ENCODE measurements at places on chromosomes 11 and 22.

GRCh38 chr22:26849575-26849974, 192.2 kb downstream of the MIAT start:
- no peak for DNase-seq

DNA sequence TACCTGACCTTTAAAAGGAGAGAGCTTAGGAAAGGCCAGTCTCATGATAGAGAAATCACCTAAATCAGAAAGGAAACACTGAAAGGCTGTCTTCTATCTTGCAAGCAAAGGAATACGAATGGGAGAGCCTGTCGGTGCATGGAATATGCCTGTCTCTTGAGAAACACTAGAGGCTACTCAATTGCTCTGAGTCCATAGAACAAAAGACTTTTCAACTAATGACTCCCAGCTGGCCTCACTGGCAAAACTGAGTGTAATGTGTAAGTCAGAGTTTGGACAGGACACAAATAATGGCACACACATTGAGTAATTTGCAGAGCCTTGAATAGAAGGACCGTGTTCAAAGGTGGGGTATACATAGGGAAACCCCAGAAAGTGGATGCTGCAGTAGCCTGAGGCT, 171.0 kb upstream of the ARHGAP20 start:
- no peak for DNase-seq

GRCh38 chr22:49772692-49773091, 55.0 kb downstream of the BRD1 start:
- no peak for DNase-seq

DNA sequence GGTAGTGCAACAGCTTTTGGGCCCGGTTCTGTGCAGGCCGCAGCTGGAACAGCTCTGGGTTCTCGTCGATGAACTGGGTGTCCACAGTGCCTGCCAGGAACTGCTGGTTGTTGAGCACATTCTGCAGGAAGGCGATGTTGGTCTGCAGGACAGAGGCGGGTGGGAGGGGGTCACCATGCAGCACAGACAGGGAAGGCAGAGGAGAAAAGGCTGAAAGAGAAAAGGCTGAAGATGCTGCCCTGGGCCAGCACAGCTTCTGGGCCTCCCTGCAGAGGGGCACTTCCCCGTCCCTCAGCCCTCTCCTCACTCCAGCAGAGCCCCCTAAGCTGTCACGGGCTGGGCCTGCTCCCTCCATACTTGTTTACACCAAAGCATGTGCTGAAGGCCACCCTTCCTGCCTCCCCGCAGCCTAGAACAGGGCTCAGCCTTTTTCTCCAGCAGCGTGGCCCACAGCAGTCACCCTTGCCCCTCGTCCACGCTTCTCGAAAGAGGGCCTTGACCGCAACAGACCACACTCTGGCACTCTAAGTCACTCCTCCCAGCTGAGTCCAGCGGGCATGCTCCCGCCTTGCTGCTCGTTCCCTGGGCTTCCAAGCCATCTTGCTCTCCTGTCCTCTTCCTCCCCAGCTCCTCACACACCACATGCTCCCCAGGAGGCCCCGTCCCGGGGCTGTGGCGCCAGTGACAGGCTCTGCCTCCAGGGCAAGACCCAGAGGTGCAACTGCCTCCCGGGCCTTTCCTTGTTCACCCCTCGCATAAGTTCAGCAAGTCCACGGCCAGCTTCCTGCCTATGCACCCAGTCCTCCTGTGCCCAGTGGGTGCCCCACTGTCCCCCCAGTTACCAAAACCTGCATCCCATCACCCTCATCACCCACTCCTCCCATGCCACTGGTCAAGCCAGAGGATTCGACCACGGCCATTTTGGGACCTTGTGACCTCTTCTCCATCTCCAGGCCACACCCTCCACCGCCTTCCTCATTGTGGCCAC, 3.3 kb upstream of the LRFN4 start:
- no peak for DNase-seq

DNA sequence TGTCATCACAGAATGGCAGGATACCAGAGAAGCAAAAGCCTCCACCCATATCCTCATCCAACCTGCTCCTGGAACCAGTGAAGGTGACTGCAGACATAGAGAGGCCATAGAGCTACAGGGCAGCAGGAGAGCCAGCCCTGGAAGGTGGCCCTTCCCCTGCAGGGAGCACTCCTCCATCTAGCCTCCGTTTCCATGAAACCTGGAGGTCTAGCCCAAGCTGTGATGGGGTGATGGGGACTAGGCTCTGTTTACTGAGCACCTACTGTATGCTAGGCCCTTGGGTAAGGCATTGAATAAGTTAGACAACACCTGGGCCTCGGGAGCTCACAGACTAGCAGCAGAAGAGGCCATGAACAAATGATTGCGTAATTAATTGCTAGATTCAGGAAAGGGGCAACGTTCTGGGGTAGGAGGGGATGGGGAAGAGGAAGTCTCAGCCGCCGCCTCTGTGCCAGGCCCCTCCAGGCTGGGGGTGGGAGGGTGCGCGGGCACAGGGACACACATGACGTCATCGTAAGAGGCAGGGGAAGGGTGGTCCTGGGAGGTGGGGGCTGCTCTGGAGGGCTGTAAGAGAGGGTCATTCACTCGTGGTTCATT, 784 bp upstream of the SYNGR1 start:
- DNase-seq = no peak

DNA sequence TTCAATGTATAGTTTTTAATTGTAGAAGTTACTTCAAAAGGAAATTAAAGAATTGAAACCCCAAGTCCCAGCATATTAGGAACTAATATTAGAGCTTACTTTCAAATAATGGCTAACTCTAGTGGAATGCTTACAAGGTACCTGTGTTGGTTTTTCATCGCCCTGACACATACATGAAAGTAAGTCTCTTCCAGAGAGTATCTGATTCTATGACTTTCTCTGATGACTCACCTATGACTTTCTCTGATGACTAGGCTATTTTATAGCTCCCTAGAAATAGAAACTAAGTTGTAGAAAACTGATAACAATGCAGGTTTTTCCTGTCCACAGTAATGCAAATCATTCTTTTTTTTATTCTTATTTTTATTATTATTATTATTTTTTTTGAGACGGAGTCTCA, 33.6 kb upstream of the MMP7 start:
- DNase-seq = no peak

- DNase-seq = no peak
These were observed 3.9 kb upstream of the VSIG10L2 start for GRCh38 chr11:125941619-125942611.

DNA sequence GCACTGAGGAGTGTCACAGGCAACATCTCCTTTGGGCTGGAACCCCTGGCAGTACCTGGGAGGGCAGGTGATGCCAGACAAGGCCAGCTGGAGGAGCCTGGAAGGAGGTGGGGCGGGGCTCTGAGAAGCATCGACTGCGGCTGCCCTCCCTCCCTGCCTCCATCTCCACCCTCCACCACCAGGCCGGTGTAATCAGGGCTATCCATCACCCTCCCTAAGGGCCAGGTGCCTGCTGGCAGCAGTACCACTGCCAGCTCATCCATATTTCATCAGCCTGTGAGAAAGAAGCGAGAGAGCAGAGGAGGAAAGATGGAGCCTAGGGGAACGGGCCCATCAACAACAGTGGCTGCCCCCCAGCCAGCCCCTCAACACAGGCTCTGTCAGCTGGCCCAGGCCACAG, 51.4 kb upstream of the RASD2 start:
- no peak for DNase-seq

DNA sequence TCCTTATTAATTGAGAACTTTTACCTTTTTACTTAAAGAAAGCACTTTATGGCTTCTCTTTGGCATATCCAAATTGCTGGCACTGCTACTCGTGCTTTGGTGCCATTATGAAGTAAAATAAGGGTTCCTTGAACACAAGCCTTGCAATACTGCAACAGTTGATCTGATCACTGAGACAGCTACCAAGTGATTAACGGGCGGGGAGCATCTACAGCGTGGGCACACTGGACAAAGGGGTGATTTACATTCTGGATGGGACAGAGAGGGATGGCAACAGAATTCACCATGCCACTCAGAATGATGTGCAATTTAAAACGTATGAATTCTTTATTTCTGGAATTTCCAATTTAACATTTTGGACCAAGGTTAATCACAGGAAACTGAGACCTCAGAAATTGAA, 7.7 kb downstream of the CHRDL2 start:
- DNase-seq = no peak

- no peak for DNase-seq
These were observed 32.7 kb downstream of the ARHGAP42 start for GRCh38 chr11:100719809-100720221.

- peak; percentile 45 for DNase-seq
These were observed 2.8 kb downstream of the IL17RA start for GRCh38 chr22:17087498-17088131.

DNA sequence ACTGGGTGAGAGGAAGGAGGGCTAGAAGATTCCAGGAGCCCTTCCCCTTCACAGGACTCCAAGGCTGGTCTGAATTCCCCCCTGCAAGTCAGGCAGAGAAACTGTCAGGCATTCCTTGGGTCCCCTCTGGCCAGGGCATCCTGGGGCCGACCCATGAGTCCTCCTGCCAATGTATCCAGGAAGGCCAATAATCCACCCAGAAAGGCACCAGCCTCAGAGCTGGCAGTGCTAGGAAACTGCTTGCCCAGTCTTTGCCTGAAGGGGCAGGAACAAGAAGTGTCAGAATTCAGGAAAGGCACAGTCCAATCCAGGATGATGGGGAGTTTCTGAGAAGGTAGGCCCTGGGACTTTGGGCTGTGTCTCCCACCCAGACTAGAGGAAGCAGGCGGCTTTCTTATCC, 41.0 kb downstream of the BUD13 start:
- DNase-seq = no peak

DNA sequence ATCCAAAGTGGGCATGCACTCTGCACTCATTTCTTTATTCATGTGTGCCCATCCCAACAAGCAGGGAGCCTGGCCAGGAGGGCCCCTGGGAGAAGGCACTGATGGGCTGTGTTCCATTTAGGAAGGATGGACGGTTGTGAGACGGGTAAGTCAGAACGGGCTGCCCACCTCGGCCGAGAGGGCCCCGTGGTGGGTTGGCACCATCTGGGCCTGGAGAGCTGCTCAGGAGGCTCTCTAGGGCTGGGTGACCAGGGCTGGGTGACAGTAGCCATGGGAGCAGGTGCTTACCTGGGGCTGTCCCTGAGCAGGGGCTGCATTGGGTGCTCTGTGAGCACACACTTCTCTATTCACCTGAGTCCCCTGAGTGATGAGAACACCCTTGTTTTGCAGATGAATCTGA, 129.3 kb upstream of the B3GAT1 start:
- no peak for DNase-seq

DNA sequence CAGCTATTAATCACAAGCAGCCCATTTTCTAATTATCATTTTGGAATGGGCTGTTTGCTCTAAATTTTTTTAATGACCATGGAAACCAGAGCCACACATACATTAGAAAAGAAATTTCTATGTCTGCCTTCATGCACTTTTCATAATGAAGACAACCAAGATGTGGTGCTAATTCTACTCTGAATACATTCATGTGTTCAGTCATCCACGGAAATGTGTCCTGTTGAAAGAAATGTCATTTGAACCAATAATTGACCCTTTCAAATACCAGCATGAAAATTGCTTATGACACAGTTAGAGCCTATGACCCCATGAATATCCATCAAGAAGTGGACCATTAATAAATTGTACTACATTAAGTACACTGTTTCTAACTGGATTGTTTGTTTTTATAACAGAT, 99.7 kb upstream of the KCNA4 start:
- DNase-seq = no peak

DNA sequence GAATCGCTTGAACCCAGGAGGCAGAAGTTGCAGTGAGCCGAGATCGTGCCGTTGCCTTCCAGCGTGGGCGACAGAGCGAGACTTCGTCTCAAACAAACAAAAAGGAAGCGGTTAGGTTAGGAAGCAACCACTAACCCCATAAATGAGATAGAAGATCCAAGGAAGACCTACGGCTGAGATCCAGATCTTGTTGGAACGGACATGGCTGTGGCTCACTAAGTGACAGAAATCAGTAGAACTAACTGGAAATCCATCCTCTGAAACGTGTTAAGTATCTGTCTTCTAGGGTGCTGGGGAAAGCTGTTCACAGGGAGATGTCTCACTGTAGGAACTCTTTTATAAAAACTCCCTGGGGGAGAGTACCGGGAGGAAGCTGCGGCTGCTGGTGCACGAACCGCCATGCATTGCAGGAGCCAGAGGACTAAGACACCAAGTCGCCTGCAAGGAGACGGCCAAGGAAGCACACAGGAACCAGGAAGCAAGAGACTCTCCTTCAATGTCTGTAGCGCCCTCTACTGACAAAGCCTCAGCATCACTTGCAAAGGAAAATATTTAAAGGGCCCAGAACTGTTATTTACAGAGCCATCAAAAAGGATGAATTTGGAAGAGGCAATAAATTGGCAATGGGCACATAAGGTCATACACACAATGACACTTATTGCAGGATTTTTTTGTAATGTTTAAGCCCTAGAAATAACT, 16.9 kb upstream of the SPTY2D1 start:
- no peak for DNase-seq

GRCh38 chr11:112780351-112781087, 180.7 kb upstream of the NCAM1 start:
- no peak for DNase-seq

GRCh38 chr11:20616920-20617319, 17.5 kb downstream of the SLC6A5 start:
- no peak for DNase-seq

DNA sequence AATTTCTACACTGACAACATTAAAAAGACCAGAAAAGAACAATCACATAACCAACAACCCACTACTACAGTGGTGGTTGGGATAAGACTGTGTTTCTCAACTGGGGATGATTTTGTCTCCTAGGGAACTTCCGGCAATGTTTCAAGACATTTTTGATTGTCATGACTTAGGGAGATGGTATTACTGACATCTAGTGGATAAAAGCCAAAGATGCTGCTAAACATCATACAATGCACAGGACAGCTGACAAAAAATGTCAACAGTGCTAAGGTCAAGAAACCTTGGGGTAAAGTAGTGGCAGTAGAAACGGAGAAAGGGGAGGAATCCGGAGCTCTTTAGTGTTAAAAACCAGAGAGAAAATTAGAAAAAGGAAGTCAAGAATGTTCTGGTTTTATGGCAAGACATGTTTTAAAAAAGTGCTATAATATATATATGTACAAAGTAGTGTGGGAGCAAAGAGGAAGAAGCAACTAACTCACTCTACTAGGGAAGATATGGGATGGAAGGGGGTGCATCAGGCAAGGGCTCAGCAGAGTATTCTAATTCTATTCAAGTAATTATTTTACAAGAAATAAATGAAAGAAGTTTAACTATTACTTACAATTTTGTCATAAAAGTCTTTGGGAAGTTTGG, 37.2 kb downstream of the CKAP5 start:
- no peak for DNase-seq
